CD8-positive, alpha-beta T cell (primary cell): ENCODE measurements at places on chromosomes 2 and 18.

DNA sequence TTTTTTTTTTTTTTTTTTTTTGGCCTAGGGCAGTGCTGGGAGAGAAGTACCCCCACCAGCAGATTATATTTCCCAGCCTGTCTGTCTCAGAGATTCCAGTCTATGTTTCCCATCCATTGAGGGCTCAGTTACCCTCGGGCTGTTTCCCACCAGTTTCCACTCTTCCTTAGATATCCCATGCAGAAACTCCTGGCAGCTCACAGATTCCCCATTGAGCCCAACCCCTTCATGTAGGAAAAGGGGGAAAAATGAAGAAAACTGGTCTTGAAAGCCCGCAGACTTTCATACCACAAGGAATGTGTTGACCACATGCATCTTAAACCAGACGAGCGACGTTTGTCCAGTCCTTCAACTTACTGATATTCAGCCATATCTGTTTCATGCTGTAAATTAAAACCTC, 15.2 kb downstream of the ASXL3 start:
- DNase-seq: no peak

- no peak for DNase-seq
Observed at GRCh38 chr18:8424481-8424880, 184.8 kb upstream of the RAB12 start.

DNA sequence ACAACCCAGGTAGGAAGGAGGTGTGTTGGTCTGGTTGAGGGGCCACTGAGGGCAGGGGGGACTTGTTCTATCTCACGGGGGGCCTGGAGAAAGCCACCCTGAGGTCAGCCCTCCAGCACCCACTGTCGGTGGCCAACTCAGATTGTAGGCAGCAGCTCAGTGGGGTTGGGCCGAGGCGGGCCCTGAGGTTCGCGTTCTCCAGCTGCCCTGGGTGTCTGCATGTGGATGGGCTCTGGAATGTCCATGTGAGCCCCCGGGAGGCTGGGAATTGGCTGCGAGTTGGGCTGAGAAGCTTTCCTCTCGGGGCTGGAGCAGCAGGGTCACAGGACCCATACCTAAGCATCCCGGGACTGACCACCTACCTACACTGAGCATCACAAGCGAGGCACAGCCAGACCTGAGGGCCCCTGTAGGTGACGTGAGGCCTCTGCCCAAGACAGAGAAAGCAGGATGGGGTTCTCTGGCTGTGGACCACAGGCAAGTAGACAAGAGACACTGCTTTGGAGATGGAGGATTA, 70.3 kb upstream of the HAAO start:
- no peak for DNase-seq

GRCh38 chr2:177727577-177728398, 335.2 kb downstream of the AGPS start:
- DNase-seq: no peak

- DNase-seq: no peak
Observed at GRCh38 chr2:58503918-58504317, 262.8 kb upstream of the FANCL start.

DNA sequence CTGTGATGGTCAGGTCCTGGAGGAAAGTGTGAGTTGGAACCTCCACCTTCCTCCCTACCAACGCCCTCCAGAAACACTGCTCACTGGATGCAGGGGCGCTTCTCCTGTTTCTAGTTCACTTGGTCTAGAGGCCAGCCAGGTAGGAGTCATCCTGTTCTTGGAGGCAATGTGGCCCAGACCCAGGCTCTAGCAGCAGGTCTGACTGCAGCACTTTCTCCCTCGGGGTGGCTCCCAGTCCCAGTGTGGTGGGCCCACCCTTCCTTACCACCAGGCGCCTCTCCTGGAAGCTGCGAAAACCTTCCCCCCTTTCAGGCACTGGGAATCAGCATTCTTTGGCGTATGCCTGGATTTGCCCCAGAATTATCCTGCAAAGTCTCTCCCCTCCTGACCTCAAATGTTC, 292.8 kb downstream of the SOX11 start:
- DNase-seq: no peak

- no peak for DNase-seq
Observed at GRCh38 chr2:224086226-224086914, 47.3 kb upstream of the SERPINE2 start.

- DNase-seq: no peak
Observed at GRCh38 chr18:77669331-77669730, 419.7 kb downstream of the GALR1 start.

DNA sequence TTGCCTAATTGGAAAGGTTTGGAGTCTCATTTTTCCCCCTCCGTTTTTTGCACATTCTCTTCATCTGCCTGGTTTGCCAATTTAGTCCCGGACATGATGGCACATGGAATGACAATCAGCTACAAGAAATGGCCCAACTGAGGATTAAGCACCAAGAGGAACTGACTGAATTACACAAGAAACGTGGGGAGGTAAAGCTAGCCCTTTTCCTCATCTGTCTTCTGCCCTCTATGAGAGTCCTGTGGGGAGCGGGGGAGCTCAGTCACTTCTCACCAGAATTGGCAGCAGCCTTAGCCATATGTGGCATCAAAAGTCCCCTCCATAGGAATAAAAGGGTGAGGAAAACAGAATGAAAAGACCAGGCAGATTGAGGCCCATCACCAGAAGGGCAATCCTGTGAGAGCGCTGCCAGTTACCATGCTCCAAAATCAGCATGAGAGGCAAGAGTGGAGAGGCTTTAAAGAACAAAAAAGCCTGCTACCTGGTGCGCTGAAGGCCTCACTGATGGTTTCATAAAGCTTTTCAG, 11.6 kb downstream of the ATG16L1 start:
- no peak for DNase-seq

DNA sequence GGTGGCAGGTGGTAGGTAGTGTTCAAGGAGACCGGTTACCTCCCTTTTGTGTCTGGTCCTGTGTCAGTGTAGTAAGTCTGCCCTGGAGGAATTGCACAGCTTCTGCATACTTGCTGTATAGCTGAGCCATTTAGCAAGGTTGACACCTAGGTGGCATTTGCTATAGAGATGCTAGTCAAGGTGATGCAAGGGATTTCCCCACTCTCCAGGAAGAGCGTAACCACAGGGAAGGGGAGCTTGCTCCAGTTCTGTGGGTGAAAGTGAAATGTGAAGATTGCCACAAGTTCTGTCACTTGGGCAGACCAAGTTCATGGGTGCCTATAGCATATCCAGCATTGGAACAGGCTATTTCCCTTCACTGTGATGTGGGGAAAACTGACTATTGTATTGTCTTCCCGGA, 28.1 kb downstream of the NAT8 start:
- no peak for DNase-seq

- DNase-seq: no peak
Observed at GRCh38 chr18:8529609-8530008, 79.6 kb upstream of the RAB12 start.

GRCh38 chr2:64035072-64035942, 16.1 kb upstream of the VPS54 start:
- DNase-seq: no peak

DNA sequence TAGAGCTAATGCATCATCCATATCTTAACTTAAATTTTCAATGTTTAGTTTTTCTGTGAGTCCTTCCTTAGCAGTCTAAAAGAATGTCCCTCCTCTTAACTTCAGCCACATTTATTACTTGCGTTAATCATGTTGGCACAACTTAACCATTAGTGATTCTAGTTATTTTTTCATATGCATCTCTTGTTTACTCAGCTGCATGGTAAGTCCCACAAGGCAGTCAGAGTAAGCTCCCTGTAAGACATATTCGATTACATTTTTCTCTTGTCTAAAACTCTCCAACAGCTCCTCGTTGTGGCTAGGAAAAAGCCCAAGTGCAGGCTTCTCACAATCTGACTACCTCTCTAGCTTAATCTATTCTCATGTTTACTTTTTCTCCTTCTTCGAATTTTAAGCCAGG, 2045.3 kb upstream of the PIK3C3 start:
- no peak for DNase-seq

DNA sequence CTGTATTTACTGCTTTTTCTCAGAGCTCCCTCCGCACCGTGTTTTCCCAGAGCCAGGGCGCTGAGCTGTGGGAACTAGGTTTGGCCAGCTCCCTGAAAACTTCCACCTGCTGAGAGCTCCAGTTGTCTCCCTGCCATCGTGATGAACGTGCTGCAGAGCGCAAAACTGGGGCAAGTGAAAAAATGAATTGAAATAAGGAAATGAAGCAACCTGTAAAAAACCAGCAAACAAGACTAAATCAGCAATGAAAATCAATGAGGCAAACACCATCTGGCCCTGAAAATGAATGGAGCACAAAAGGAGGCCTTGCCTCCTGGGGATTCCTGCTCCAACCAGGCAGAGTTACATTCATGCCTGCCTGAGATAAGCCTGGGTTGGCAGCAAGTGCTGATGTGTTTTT, 129.9 kb downstream of the MARCHF4 start:
- no peak for DNase-seq

- no peak for DNase-seq
Observed at GRCh38 chr18:23053776-23054457, 81.4 kb upstream of the CABLES1 start.

DNA sequence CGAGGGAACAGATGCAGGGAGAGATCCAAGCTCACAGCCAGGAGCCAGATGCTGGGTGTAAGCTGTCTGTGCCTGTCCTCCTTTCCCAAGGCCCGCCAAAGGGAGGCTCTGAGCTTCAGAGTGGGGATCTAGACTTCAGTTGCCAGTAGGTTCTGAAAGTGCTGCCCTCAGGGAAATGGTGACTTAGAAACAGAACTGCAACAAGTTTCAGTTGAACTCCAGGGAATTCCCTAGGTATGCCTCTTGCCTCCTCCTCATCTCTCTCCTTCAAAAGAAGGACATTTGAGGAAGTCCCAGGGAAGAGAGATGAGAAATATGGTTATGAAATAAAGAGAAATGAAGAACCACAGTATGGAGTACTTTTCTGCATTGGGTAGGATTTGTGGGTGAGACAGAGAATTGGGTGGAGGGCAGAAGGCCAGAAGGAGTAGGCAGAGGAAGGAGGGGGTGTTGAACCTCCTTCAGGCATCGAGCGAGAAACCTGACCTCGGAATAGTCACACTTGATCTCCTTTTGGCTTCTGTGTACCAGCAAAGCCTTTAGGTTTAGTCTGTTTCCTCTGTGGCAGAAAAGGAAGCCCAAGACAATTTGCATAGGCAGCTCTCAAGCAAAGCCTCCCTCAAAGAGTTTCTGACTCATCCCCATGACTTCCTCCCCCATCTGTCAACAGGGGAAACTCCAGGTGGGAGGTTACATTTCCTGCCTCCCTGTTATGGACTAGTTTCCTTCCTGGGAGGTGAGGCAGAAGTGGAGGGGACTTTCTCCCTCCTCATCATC, 45.7 kb downstream of the QPCT start:
- DNase-seq: peak; percentile 64

GRCh38 chr18:62664414-62664813, 50.9 kb upstream of the PHLPP1 start:
- DNase-seq: no peak

- DNase-seq: no peak
Observed at GRCh38 chr2:15555760-15556193, 5.4 kb downstream of the NBAS start.

- DNase-seq: no peak
Observed at GRCh38 chr2:31251851-31252250, 17.9 kb downstream of the EHD3 start.

- DNase-seq: no peak
Observed at GRCh38 chr2:23658466-23658942, 268.4 kb downstream of the ATAD2B start.

DNA sequence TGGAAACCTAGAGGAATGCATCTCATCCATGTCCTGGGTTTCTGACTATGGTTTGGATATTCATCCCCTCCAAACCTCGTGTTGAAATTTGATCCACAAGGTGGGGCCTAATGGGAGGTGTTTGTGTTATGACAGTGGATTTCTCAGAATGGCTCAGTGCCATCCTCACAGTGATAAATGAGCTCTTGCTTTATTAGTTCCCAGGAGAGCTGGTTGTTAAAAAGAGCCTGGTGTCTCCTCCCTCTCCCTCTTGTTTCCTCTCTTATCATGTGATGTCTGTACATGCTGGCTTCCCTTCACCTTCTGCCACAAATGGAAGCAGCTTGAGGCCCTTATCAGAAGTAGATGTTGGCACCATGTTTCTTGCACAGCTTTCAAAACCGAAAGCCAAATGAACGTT, 424.3 kb downstream of the DCC start:
- DNase-seq: no peak

GRCh38 chr2:107986278-107987217, at the start of gene SLC5A7:
Gene SLC5A7, plus strand, starts transcription at chr2:107986524. Its CDS starts 1,632 bp downstream, at chr2:107988156.
- DNase-seq: no peak

DNA sequence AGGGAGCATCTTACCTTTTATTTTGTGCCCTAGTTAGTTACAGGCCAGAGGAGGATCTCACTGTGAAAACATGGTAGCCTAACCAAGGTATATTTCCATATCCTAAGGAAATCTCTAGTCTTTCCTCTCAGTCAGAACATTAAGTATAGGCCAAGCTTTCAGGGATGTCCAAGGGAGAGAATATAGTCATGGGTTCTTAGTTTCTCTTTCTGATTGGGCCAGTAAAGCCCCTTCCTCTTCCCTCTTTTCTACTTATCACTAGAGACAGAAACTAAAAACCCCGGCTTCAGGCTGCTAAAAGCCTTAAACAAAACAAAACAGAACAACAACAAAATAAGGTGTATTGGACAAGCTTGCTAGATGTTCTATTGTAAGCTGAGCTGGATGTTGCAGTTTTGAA, 44.3 kb upstream of the TNFRSF11A start:
- no peak for DNase-seq

DNA sequence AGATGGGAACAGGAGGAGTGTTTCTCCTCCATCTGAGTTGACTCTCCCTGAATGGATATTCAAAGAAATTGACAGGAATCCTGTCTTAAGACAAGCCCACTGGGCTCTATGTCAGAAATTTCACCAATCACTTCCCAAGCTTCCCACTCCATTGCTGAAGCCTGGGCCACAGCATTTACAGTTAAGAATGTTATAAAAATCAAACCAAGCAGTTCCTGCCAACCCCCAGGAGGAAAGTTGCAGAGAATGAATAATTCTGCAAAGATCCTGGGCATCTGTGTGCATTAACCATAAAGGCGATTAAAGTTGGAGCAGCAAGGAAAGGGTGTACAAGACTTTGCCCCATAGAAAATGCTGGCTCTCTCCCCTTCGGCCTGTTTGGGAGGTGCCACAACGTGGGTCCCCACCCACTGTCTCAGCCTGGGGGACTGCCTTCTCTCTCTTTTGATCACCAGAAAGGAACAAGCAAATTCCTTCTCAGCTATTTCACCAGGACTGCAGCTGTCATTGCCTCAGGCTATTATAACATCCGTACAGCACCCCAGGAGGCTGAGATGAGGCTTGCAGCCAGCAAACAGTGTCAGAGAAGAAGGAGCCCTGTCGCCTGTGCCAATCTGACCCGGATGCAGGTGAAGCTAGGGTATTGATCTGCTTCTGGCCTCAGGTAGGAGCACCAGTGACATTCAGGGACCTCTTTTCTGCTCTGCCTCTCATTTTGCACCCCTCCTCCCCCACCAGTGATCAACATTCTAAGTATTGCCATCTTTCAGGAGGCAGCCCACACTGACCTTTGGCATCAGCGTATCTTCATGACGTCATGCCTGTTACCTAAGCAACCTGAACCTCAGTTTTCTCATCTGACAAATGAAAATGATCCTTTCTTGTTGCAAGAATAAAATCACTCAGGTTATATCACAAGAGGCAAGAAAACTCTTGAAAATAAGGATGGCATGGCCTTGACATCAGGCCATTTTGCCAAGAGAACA, 219.0 kb downstream of the SH3BP4 start:
- DNase-seq: no peak
